ENCODE measurements at places on chromosomes 12 and 14.

DNA sequence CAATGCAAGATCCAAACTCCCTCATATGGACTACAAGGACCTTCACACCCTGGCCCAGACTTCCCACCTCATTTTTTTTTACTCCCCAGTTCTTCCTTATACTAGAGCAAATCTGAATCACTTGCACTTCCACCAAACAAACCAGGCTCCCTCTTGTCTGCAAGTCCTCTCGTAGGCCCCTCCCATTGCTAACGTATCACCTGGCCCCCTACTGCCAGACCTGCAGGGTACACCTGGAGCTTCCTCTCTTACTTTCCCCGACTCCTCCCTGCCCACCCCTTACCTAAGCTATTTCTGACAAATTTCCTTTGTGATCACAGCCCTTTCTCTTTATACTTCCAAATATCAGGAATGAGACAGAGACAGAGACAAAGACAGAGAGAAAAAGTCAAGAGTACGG lies 463.9 kb downstream of the GALC start:
- DNase-seq = no peak

- no peak for DNase-seq
Measured at GRCh38 chr14:97618917-97619690, 821.9 kb downstream of the VRK1 start.

DNA sequence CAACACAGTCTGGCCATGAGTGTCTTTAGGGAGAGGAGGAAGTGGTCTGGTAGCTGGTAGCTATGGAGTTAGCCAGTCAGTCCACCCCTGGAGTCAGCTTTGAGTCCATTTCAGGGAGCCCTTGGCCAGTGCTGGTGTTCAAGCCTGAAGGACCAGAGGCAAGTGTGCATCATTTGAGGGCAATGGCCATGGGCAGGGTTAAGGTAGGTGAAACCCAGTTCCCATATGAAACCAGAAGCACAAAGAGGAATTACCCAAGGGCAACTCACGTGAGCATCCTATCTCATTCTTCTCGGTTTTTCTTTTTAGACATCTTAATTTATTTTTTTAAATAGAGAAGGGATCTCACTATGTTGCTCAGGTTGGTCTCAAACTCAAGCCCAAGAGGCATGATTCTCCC lies 61.3 kb upstream of the ACTN1 start:
- DNase-seq = no peak

DNA sequence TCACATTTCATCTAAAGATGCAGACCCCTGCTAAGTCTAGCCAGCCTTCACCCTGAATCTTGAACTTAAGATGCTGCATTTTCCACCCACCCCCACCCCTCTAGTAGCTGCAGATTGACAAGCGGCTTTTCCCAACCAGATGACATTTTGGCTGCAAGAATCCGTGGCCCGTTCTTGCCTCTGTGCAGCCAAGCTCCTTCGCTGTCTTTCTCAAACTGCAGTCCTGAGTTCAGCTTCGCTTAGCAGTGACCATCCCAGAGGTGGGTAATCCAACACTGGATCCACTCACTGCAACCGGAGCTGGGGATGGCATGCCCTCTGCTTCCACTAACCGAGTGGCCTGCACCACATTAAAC lies 765 bp upstream of the NFYB start:
- DNase-seq = no peak

DNA sequence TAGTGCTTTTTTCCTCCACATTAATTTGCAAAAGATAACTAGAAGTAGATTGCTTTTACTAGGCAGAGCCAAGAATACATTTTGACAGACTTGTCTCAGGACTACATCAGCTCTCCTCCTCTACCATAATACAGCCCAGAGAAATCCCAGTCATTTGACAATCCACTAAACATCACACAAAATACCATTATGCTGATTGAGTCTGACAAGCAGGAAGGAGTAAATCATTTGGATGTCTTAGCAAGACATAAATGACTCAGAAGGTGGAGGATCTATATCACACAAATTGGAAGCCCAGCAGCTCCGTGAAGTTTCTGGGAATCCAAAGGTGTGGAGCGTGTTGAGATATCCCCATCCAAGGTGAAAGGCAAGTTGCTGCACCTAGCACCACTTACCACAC lies 75.4 kb upstream of the FKBP4 start:
- no peak for DNase-seq

GRCh38 chr14:103343905-103344797 lies 10.1 kb downstream of the EIF5 start:
- DNase-seq = no peak

GRCh38 chr12:21851151-21851550 lies 76.6 kb upstream of the KCNJ8 start:
- no peak for DNase-seq

DNA sequence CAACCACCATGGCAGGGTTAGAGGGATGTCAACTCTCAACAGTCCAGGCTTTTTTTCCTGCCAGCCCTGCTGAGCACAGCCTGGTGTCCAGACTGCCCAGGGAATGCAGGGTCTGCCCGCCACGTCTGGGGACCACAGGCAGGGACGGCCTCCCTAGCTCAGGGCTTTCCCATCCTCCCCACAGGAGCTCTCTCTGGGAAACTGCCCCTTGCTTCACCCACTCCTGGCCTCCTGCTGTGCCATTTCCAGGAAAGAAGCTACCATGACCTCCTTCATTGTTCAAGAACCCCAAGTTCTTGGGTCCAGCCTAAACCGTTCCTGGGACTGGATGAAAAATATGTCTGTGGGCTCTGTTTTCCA lies 4.8 kb downstream of the SCNN1A start:
- DNase-seq = no peak

- DNase-seq = no peak
Measured at GRCh38 chr12:130132831-130133511, 29.3 kb upstream of the FZD10 start.

DNA sequence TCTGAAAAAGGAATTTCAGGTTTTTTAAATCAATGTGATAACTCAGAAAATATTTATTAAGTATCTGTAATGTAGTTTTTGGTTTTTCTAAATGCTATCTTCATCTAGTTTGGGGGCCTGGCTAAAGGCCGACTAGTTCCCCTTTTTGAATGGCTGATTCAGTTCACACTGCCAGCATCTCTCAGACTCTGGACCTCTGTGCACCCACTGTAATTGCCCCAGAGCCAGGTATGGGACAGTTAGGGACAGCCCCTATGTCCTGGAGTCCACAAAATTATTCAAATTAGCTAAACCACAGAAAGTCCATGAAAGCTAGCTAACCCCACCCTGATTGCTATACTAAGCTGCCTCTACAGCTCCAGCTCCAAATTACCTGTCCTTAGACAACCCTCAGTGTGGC lies 49.1 kb upstream of the RGS6 start:
- DNase-seq = no peak

DNA sequence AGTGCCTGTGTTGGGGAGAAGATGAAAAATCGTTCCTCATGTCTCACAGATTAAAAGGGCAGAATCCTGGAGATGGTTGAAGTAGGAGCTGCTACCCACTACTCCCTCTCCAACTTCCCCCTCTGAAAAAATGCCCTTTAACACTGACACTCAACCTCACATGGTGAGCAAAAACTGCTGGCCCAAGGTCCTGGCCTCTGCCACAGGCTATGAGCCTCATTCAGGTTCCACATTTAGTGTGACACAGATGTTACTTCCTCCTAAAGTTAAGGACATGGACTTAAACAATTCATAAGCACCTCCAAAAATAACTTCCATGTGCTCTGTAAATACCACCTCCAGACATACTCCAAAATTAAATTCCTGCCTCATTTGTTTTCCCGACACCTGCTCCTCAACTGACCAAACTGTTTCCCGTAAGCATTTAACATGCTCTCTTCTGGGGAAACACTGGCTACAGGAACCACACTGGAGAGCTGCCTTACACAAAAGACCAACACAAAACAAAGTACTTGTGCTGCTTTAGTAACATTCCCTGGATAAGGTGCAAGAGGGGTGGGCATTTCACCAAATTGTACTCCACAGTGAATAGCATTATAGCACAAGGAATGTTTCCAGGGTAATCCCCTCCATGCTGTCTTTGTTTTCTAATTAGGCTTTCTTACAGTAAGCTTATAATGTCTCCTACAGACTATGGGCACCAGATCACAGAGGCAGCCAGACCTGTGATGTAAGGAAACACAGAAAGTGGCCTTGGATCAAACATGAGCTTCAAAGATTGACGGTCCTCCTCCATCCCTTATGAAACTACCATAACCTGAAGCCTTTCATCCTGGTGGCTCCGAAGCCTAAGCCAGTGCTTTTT lies 57.0 kb downstream of the PHLDA1 start:
- DNase-seq = no peak

DNA sequence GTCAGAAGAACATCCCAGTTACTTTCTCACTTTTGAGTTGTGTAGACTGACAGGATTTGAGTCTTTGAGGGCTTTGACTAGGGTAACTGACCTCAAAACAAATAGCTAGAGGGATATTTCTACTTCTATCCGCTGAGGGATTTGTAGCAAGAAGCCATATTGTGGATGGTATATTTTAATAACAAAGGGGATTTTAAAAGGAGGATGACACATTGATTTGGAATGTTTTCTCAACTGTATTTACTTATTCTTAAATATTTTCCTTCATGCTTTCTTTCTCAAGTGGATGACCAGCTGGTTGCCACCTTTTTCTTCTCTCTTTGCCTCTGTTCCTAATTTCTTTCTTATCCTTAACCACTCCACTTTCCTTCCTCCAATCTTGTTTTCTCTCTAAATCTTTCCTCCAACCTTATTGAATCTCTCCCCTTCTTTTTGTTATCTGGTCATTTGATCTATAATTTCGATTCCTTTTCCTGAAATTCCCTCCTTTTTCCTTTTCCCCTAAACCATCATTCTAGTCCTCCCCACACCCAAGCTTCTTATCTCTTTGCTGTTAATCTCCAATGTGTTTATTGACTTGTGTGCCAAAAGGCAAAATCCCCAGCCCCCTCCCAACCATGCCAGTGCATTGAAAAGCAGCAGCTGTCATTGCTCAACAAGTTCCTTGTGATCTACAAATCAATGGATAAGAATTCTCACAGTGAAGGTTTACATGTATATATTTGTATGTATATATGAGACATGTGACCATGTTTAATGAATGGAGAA lies 411.6 kb downstream of the RAD51B start:
- DNase-seq = no peak

GRCh38 chr14:75979071-75979571 lies 2.7 kb downstream of the TGFB3 start:
- DNase-seq = no peak

DNA sequence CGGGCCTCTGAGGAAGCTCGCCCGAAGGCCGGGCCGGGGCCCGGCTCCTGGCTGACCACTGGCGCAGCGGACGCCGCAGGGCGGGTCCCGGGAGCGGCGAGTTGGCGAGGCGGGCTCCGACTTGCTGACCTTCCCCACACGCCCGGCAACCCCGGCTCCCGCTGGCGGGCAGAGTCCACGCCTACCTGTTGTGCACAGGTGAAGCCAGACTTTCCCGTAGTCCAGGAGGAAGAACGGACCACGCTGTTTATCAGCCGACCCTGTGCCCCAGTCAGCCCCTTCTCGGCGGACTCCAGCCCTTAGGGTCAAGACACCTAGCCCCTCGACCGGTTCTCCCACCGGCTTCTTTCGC lies 407 bp downstream of the HEATR5A start:
- DNase-seq = no peak

DNA sequence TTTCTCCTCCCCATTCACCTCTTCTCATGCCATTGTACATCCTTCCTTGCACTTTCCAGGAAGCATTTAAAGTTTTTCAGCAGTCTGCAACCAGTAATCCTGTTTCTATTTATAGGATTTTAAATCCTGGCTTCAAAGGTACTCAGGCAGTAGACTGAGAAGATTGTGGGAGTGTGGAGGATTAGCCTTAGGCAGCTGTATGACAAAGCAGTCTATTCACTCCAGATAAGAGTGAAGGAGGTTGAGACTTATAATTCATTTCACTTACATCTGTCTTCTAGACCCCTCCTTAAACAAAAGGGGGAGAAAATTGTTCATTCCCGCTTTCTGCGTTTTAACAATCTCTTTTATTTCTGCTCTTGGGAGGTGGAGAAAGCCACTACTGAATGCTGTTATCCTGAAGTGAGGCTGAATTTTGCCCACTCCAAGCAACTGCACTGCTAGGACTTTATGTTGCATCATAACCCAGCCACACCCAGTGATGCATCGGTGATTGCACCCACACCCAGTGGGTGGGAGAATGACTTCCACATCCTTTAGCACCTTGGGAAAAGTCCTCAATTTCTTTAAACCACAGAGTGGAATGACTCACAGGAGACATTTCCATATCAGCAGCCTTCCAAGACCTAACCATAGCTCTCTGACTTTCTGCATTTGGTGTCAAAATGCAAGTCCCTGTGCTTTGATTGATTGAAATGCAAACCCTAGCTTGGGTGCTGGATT lies 382.5 kb upstream of the ATP2B1 start:
- no peak for DNase-seq
